ENCODE measurements at places on chromosomes 1 and 21. TPM values are rescaled to one million over a fixed set of nuclear protein-coding genes. Genes with fewer than 3 reads are reported as not detected.

Gene SEMA6C
- 2.0 TPM for total RNA-seq

Gene C4BPB
- total RNA-seq, result not detected

Gene BARHL2
- not detected for total RNA-seq

Gene KRTAP21-1
- total RNA-seq, result not detected

Gene HPCA
- not detected for total RNA-seq

All from PC-3 (cell line).